NCI-H2171 treated with DMSO at 0.1 percent for 48 hours (cell line): ENCODE measurements at places on chromosomes 11 and 22.
A peak's percentile ranks its signal among the peaks of the same experiment; 100 is the strongest.

DNA sequence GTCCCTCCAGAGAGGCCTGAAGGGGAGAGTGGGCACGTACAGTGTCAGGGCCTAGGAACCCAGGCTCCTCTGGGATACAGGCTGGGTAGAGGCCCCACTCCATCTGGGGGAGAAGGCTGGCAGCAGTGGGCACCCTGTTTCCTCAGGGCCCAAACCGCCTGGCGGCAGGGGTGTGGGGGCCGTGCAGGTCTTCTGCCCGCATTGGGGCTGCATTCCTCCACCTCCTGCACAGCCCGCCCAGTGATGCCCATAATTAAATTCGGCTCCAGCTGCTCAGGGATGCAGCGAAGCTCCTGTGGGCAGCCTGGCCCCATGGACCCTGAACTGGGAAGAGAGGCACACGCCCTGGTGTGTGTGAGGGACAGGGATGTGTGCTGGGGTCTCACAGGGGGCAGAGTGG lies 35.4 kb downstream of the KCNQ1OT1 start:
- no peak for DNase-seq

DNA sequence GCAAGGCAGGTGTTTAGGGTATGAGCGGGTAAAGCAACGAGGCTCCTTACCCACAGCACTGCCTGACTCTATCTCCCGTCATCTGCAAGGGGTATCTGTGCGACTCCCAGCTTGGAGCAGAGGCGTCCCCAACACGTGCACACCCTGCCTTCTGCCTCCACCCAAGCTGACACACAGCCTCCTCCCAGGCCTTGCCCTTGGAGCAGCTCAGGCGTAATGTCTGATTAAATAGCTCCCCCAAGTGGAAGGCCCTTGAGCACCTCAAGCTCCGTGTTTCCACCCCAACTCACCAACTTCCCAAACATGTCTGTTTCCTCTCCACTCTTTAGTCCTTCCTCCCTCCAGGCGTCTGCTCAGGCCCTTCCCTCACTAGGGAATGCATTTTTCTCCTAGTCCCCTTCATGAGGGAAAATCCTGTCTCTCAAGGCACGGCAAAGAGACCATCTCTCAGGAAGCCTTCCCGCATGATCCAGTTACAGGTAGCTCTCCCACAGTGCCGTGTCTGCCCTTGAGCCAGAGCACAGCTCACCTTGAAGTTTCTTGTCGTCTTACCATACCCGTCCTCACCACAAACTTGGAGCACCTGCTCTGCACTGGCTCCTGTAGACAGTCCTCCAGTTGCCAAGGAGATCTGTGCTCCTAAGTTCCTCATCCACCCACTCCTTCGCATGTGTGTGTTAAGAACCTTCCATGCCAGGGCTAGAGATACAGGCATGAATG lies 15.8 kb downstream of the CYB5R2 start:
- DNase-seq, result peak; percentile 57

GRCh38 chr22:17137861-17138425 lies 16.8 kb upstream of the TMEM121B start:
- DNase-seq, result no peak

DNA sequence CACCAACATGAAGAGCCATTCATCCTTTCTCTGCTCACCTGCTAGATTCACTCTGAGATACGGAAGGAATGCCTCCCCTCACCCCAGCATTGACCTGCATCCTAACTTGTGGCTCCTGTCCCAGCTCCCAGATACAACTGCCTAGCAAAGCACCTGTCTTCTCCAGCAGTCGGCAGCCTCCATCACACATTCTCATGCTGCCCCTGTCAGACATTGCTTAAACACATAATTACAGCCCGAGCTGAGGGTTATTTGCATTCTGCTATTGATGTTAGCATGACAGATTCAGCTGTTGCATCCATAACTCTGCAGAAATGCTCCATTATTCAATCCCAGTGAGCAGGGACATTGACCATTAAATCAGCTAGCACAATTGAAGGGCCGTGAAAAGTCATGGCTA lies 184.4 kb upstream of the NARS2 start:
- no peak for DNase-seq

DNA sequence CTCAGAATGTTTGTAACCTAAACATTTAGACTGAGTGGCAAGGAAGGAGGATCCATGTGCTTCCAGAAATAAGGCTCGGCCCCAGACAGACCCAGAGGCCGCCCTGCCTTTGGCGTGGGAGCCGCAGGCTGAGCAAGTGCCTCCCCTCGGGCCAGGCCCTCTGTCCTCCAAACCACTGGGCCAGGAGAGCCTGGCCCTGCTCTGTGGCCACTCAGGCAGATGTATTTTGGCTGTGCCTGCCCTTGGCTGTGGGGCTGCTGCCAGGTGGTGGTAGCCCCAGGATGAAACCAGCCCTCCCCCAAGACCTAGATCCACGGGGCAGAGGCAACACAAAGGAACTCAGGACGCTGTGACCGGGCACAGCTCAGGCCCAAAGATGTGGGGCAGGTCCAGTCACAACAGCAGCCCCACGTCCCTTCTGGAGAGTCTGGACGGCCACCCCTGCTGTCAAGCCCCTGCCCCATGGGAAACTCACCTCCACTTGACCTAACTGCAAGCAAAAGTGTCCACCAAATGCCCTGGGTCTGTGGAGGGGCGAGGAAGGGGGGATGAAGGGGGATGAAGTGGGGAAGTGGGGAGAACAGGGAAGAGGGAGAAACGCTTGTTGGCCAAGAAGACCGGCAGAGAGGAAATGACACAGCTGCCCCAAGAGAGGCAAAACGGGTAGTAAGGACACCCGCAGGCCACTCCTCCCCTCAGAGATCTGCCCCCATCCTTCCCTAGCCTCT lies 24.0 kb downstream of the PISD start:
- DNase-seq, result no peak

GRCh38 chr11:96130061-96130620 lies 206.2 kb upstream of the MTMR2 start:
- peak; percentile 13 for DNase-seq

GRCh38 chr22:27453725-27454124 lies 347.8 kb downstream of the MN1 start:
- DNase-seq, result no peak

- peak; percentile 35 for DNase-seq
These were observed 45.2 kb downstream of the CTSC start for GRCh38 chr11:88292171-88292843.

GRCh38 chr11:20048246-20048645 lies 112.0 kb downstream of the DBX1 start:
- DNase-seq, result no peak

- no peak for DNase-seq
These were observed 182.6 kb downstream of the TRPC6 start for GRCh38 chr11:101401245-101401644.

- peak; percentile 94 for DNase-seq
These were observed 483 bp upstream of the ABTB2 start for GRCh38 chr11:34358258-34358727.

DNA sequence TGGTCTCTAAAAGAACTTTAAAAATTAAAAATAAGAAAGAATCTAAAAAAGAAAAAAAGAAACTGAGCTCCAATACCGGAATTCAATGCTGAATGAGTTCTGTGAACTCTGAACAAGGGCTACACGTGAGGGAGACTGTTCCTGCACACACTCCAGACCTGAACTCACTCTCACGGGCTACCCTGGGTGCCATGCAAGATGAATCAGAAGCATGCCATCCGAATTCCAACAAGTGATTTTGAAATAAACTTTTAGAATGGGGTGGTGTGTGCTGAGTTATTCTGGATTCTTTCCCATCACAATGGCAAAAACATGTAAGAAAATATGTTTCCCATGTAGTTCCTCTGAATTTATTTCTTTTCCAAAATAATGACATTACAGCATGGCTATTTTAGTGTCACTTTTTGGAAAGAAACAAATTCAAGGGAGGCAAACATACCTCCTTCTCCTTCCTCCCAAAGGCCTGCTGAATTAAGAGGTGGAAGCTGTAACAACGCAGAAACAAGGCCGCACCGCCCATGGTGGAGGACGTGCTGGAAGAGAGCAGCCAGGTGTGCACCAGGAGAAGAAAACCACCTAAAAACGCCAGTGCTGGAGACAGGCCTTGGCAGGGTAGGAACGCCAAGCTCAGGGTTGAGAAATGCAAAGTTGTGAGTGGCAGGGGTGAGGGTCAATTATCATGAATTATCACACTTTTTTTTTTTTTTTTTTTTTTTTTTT lies 63.2 kb upstream of the ARFGAP3 start:
- DNase-seq, result no peak

DNA sequence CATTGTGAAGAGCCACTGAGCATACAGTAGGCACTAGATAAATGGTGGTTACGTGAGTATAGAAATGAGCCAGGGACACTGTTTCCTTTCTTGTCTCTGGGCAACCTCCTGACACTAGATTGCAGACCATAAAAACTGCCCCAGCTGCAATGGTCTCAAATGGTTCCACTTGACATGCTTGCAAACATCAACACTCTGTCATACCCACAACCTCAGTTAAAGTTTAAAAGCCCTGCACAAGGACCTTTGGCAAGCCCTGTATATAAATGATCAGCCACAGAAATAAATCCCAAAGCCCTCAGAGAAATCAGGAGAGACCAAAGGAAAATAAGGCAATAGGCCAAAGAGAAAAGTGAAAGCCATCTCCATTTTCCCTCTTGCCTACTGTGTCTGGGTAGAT lies 20.7 kb downstream of the PLEKHA7 start:
- DNase-seq, result no peak

- DNase-seq, result no peak
These were observed 8.6 kb downstream of the RPUSD4 start for GRCh38 chr11:126202646-126203359.

DNA sequence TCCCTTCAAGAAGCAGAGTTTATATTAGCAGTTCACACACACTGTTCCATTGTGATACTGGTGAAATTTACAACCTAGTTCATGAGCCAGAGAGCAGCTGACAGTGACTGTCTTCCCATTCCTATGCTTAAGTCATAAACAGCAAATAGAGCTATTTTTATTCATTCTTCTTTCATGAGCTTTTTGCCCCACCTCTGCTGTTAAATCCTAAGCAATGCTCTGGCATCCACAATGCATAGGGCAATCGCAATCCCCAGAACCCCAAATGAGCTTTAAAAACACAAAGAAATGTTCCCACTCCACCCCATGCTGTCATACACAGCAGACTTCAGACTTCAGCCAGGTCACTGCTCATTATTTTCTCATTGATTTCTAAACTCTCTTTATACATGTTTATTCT lies 307.5 kb downstream of the ETS1 start:
- no peak for DNase-seq
